ENCODE measurements at places on chromosomes 7 and 10.

GRCh38 chr7:113698556-113699220 is 220.1 kb downstream of the PPP1R3A start:
- DNase-seq, result peak; percentile 39

DNA sequence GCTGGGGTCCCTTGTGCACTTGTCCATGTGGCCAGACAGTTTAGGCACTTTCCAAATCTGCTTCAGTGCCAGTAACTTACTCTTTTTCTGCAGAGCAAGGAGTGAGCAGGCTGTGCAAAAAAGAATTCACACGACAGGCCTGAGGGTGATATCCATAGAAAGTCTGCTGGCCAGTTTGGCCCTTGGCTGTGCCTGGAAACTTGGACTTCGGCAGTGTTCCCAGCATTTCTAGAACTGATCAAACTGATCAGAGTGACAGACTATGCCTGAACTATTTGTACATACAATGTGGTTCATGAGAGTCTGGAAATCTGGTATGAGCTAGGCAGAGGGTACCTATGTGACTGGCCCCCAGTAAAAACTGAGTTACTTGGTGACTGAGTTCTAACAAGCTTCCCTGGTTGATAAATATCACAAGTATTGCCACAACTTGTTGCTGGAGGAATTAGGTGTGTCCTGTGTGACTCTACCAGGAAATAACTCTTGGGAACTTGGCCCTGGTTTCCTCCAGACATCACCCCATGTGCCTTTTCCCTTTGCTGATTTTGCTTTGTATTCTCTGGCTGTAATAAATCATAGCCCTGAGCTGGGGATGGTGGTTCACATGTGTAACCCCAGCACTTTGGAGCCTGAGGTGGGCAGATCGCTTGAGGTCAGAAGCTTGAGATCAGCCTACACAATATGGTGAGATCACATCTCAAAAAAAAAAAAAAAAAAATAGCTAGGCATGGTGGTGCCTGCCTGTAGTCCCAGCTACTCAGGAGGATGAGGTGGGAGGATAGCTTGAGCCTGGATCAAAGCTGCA is 3.3 kb upstream of the DENND10 start:
- no peak for DNase-seq

DNA sequence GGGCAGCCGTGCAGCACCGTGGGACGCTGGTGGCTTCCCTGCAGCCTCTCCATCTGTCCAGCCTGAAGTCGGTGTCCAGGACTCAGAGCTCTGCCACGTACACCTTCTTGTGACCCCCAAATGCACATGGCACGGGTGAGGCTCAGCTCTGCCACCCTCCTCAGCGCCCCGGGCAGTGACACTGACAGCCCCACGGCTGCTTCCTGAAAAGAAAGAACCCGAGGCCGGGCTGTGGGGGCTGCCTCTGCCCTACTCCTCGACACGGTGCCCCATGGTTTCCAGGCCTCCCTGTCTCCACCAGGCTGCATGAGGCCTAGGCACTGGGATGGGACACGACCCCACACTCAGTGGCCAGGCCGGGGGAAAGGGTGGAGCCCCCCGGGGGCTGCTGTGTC is 13.7 kb downstream of the ADGRA1 start:
- DNase-seq, result no peak

- no peak for DNase-seq
Observed at GRCh38 chr7:27160145-27160545, 3.7 kb upstream of the HOXA7 start.

- DNase-seq, result no peak
Observed at GRCh38 chr10:78338717-78339116, 305.1 kb downstream of the RPS24 start.
